ENCODE measurements at places on chromosomes 2 and 18.

DNA sequence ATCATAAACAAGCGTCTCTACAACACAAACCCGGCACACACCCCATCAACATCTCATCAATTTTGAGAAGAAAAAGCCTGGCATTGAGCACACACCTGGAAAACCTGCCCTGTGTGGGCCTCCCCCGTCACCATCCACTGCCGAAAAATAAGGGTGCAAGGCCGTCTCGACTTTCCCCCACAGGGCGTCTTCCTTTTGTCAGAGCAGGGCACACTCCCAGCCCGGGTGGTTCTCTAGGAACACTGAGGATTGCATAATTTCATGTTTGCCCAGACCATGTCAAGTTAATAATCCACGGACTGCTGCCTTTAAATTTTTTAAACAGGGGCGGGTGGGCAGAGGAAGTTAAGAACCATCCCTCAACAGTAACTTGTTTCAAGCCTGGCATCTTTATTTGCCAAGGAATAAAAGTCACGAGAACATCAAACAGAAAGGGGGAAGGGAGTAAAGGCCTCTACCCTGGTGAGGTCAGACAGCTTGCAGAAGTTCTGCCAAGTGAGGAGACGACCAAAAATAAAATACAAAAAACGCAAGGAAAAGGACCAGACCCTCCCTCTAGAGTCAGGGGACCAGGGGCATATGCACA is 2.1 kb downstream of the TFCP2L1 start:
- DNase-seq: no peak

- no peak for DNase-seq
These were observed 132.4 kb downstream of the TMEM163 start for GRCh38 chr2:134586326-134586965.

DNA sequence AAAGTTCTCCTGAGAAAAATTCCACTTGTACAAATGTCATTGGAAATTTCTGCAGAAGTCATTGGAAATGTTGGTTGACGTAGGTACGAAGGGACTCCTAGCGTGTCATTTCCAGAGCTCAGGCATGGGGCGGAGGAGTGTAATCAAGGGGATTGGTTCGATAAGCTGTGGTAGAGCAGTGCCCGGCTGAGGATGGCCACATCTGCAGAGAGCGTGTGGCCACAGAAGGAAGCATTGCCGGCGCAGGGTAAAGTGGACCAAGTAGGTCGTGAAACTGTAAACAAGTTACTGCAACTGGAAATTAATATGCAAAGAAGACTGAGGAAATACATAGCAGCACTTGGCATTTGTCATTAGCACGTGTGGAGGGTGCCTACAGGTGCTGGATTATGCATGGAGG is 101.8 kb downstream of the DGKD start:
- DNase-seq: peak; percentile 27

DNA sequence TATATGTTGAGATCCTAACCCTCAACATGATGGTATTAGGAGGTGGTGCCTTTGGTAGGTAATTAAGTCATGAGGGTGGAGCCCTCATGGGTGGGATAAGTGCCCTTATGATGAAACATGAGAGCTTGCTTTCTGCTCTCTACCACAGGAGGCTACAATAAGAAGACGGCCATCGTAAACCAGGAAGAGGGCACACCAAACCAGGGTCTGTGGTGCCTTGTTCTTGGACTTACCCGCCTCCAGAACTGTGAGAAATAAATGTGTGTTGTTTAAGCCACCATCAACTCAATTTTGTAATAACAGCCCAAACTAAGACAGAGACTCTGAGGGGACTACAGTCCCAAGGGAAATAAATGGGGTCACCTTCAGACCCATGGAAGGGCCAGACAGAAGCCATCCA is 52.3 kb downstream of the IRS1 start:
- no peak for DNase-seq

- peak; percentile 81 for DNase-seq
These were observed 19.1 kb downstream of the CAPG start for GRCh38 chr2:85390941-85391669.

Measured in Right ventricle myocardium superior (tissue), 1 donor.